ENCODE measurements at places on chromosomes 2 and 18. TPM values are rescaled to one million over a fixed set of nuclear protein-coding genes. Genes with fewer than 3 reads are reported as not detected.

The MBD2 gene
- 50.6 TPM for total RNA-seq

The C2orf80 gene
- not detected for total RNA-seq

The NXPH2 gene
- total RNA-seq, result not detected

- DNase-seq, result no peak
- no peak overlapping the region for H3K27ac ChIP-seq
- H3K4me1 ChIP-seq, result no peaks in the 10 kb centered on the region
- no peaks in the 10 kb centered on the region for H3K36me3 ChIP-seq
These were observed 439.3 kb upstream of the TRIB2 start for GRCh38 chr2:12277241-12278034.

DNA sequence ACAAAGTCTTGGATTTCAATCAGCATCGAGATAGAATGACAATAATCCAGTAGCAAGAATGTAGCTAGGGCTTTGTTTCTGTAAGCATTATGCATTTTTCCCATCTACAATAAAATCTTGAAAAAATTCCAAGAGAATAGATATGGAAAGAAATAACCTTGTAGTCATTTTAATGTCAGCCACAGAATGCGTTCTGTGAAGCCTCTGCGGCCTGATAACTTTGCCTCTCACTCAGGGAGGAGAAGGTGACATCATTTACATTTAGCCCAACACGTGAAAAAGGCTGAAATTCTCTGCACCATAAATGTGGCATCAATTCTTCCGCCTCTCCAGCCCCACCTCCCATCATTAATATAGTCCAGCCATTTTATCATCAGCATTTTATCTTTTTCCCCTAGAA lies 19.1 kb upstream of the DYNC1I2 start:
- H3K27me3 ChIP-seq, result no peaks in the 10 kb centered on the region
- DNase-seq, result no peak
- no peaks in the 10 kb centered on the region for H3K36me3 ChIP-seq
- H3K4me1 ChIP-seq, result no peaks in the 10 kb centered on the region
- H3K27ac ChIP-seq, result no peak overlapping the region

GRCh38 chr2:110101901-110102803 lies 13.5 kb downstream of the MALL start:
- peaks cover 13% of the 10 kb centered on the region for H3K4me1 ChIP-seq
- H3K27me3 ChIP-seq, result no peaks in the 10 kb centered on the region

- DNase-seq, result peak; percentile 55
- H3K27ac ChIP-seq, result peak within 1 kb of the TSS; percentile 96
- peak within 1 kb of the TSS; percentile 95 for H3K4me3 ChIP-seq
- H3K36me3 ChIP-seq, result no peaks in the 10 kb centered on the region
- no peaks in the 10 kb centered on the region for H3K4me1 ChIP-seq
These were observed at the start of gene CLASP1 for GRCh38 chr2:121649149-121649595. Gene CLASP1 (minus strand): TSS chr2:121649462. CDS start chr2:121605895, 43,567 bp downstream.

The MYCN gene
- 0.59 TPM for total RNA-seq

GRCh38 chr2:17892770-17893534 lies 14.5 kb downstream of the KCNS3 start:
- no peak overlapping the region for H3K4me3 ChIP-seq
- DNase-seq, result no peak
- no peaks in the 10 kb centered on the region for H3K27me3 ChIP-seq
- H3K4me1 ChIP-seq, result no peaks in the 10 kb centered on the region

The RGPD5 gene
- total RNA-seq, result 82.3 TPM

- H3K27ac ChIP-seq, result no peak overlapping the region
- no peak for DNase-seq
- no peak overlapping the region for H3K4me3 ChIP-seq
- H3K36me3 ChIP-seq, result no peaks in the 10 kb centered on the region
- no peaks in the 10 kb centered on the region for H3K27me3 ChIP-seq
These were observed 14.7 kb upstream of the SP3 start for GRCh38 chr2:173979751-173980351.

The C2orf15 gene
- 2.6 TPM for total RNA-seq

The SGPP2 gene
- total RNA-seq, result 0.32 TPM

DNA sequence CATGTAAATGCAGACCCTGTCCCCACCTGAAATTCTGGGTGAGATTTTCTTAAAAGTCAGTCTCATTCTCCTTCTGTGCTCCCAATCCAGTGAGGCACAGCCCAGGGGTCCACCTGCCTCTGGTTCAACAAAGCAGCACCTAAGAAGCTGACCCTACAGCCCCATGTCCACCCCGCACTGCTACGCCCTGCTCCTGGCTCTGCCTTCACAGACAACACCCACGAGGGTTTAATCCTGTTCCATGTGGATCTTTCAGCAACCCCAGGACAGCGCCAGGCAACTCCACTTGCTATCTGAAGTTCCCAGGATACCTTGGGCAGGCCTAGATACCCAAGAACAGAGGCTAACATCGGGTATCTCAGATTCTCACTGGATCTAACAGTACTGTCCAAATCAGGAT lies 44.9 kb downstream of the HDLBP start:
- peak overlapping the region; percentile 99 for H3K4me3 ChIP-seq
- H3K27me3 ChIP-seq, result no peaks in the 10 kb centered on the region
- no peak for DNase-seq
- peak overlapping the region; percentile 92 for H3K27ac ChIP-seq
- no peaks in the 10 kb centered on the region for H3K36me3 ChIP-seq

- no peaks in the 10 kb centered on the region for H3K4me1 ChIP-seq
- no peaks in the 10 kb centered on the region for H3K27me3 ChIP-seq
- no peaks in the 10 kb centered on the region for H3K36me3 ChIP-seq
- no peak overlapping the region for H3K4me3 ChIP-seq
- no peak for DNase-seq
These were observed 19.5 kb upstream of the DCDC2C start for GRCh38 chr2:3683748-3684454.

DNA sequence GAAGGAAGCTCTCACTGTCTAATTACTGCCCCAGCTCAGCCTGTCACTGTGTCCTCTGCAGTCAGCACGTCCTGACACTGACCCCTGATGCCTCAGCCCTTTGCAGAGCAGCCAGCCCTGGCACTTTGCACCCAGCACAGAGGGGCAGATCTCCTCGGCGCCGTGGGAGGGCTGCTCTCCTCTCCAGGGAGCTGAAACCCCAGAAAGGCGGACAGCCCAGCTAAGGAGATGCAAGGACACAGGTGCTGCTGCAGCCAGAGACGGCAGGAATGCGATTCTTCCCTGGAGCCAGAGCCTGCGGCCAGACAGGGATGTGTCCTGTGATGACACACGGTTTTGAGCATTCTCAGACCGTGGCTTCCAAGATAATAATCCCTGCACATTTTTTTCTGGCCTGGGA lies 34.5 kb upstream of the SIX3 start:
- no peak overlapping the region for H3K27ac ChIP-seq
- no peaks in the 10 kb centered on the region for H3K4me1 ChIP-seq
- peaks cover 10% of the 10 kb centered on the region for H3K27me3 ChIP-seq
- H3K4me3 ChIP-seq, result no peak overlapping the region
- no peak for DNase-seq

- H3K36me3 ChIP-seq, result no peaks in the 10 kb centered on the region
- H3K27me3 ChIP-seq, result no peaks in the 10 kb centered on the region
- H3K4me3 ChIP-seq, result no peak overlapping the region
- no peak for DNase-seq
These were observed 164.1 kb upstream of the RASGRP3 start for GRCh38 chr2:33312355-33312754.

DNA sequence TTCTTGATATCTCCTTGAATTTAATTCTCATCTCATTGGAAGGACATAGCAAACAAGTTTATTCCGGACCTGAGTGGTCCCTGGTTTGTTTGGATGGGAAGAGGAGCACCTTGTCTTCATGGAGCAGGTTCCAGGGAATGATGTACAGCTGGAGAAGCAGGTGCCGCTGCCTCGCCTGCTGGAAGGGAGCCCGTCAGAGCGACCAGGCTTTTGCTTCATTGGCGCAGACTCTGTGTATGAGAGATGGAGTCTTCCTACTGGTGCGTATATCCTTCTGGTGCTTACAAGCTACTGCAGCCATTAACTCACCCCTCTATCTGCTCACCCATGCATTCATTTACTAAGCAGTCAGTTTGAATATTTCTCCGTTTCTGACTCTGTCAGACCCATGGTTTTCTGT lies 11.6 kb upstream of the ALLC start:
- H3K27me3 ChIP-seq, result no peaks in the 10 kb centered on the region
- DNase-seq, result no peak
- no peak overlapping the region for H3K4me3 ChIP-seq
- no peak overlapping the region for H3K27ac ChIP-seq

DNA sequence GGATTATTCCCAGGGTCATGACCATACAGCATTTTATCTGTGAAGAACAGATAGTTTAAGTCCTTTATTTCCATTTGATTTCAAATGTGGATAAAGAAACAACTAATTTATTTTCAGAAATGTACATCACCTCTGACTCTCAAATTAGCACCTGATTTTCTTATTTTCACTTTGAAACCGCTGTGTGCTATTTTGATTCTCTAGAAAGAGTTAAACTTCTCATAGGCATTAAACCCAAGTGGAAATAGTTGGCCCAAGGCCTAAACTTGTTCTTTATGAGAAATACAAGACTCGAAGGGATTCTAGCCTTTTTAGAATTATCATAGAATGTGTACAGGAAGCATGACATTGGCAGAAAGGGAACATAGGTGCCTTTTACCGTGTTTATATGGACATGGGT lies 41.5 kb upstream of the LTBP1 start:
- H3K4me1 ChIP-seq, result no peaks in the 10 kb centered on the region
- no peaks in the 10 kb centered on the region for H3K27me3 ChIP-seq
- H3K27ac ChIP-seq, result no peak overlapping the region
- H3K4me3 ChIP-seq, result no peak overlapping the region
- no peak for DNase-seq
- no peaks in the 10 kb centered on the region for H3K36me3 ChIP-seq

DNA sequence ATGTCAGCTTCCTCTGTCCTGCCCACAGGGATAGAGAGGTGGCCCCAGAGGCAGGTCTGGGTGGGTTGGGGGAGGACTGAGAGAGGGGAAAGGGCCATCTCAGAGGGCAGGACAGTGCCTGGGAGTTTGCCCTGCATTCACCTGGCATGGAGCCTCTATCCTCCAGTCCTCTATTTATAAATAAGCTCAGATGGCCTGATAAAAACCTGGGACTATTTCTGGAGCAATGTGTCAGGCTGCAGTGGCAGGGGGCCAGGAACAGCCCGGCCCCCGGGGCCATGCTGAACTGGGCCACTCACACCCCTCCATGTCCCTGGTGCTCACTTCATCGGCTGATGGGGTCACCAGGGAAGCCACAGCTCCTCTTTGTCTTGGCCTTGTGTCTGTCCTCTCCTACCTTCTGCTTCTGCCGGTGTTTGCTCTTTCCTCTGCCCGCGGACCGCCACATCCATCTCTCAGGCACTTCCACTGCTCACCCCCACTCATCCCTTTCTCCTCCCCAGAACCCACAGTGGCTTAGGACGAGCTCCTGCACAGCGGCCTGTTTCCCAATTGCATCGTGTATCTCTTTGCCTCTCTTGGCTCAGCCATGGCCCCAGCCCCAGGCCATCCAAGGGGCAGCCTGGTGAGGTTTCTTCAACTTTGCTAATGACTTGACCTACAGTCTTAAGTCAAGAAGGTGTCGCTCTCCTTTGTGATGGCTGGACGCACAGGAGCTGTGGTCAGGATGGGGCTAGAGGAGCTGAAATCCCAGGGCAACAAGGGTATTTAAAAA lies 38.8 kb downstream of the SCTR start:
- H3K27me3 ChIP-seq, result no peaks in the 10 kb centered on the region
- DNase-seq, result peak; percentile 19
- H3K27ac ChIP-seq, result no peak overlapping the region

DNA sequence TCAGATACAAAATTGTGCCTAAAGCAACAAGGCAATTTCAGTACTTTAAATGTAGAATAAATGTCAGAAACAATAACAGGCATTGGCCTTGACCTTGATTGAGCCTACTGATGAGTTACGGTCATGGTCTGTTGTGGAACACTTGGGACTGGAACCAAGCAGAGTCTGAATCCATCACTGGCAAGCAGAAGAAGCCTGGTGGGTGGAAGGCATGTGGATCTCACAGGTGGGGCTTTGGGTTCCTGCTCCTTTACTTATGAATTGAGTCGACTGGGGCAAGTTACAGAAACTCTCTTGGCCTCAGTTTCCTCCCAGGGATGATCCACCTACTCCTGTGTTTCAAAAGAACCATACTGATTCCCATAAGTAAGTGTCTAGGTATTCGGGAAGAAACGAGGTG lies 102.3 kb downstream of the KCNF1 start:
- H3K4me1 ChIP-seq, result no peaks in the 10 kb centered on the region
- no peaks in the 10 kb centered on the region for H3K36me3 ChIP-seq
- no peak for DNase-seq
- no peak overlapping the region for H3K4me3 ChIP-seq
- no peaks in the 10 kb centered on the region for H3K27me3 ChIP-seq
- H3K27ac ChIP-seq, result no peak overlapping the region

The ZFAND2B gene
- 45.0 TPM for total RNA-seq

GRCh38 chr2:103879101-103879500 lies 974.8 kb upstream of the POU3F3 start:
- no peak for DNase-seq
- no peak overlapping the region for H3K27ac ChIP-seq
- H3K4me1 ChIP-seq, result no peaks in the 10 kb centered on the region
- H3K36me3 ChIP-seq, result no peaks in the 10 kb centered on the region
- H3K27me3 ChIP-seq, result no peaks in the 10 kb centered on the region
- H3K4me3 ChIP-seq, result no peak overlapping the region

- H3K36me3 ChIP-seq, result no peaks in the 10 kb centered on the region
- no peaks in the 10 kb centered on the region for H3K4me1 ChIP-seq
These were observed 71.0 kb upstream of the SPATS2L start for GRCh38 chr2:200235533-200235932.

The ANO7 gene
- 0.98 TPM for total RNA-seq

DNA sequence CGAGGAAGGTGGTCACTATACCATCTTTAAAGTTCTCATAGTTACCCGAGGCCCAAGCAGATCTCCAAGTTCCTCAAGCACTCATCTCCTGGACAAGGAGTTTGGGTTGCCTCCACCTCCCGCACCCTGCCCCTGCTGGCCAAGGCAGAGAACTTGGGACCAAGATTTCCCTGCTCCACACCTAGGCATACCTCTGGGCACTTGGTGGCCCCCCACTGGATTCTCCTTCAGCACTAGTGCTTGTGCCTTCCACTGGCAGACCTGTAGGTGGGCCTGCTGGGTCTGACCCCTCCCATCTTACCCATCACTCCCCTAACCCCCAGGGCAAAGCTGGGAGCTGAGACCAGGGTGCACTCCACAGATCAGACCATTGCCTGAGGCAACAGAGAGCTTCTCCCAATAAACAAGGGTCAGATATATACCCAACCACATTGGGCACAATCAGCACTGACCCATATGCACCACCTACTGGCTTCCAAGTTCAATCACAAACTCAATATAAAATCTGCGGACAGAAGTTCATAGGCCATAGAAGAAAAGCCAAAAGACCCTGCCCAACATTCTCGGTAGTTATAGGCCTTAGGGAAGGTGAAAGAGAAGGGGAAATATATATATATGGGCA lies 244.2 kb downstream of the EXOC6B start:
- H3K4me1 ChIP-seq, result no peaks in the 10 kb centered on the region
- no peak overlapping the region for H3K4me3 ChIP-seq
- H3K36me3 ChIP-seq, result no peaks in the 10 kb centered on the region
- H3K27me3 ChIP-seq, result no peaks in the 10 kb centered on the region

The GPD2 gene
- 79.6 TPM for total RNA-seq

- H3K27ac ChIP-seq, result peak overlapping the region; percentile 93
- no peaks in the 10 kb centered on the region for H3K27me3 ChIP-seq
- H3K4me3 ChIP-seq, result peak overlapping the region; percentile 47
These were observed 82.4 kb downstream of the BCL2 start for GRCh38 chr18:63236921-63237846.

The GRB14 gene
- total RNA-seq, result 2.5 TPM
